Stimulated activated CD4-positive, alpha-beta T cell treated with anti-CD3 and anti-CD28 coated beads, Interleukin-1b, Interleukin-23, amount 100 ng/mL, for 1 hour (primary cell): ENCODE measurements at places on chromosomes 5 and 9.

DNA sequence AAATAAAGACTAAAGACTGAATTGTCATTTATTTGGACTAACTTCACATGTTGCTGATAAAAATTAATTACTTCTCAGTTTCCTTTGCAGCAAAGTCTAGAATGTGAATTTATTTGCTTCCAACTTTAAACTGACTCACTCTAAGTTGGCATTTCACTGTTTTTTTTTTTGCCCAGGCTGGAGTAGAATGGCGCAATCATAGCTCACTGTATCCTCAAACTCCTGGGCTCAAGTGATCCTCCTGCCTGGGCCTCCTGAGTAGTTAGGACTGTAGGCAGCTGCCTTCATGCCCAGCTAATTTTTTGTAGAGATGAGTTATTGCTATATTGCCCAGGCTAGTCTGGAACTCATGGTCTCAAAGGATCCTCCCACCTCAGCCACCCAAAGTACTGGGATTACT lies 3.5 kb downstream of the CCNB1 start:
- no peak for DNase-seq

- no peak for DNase-seq
Measured at GRCh38 chr5:100802208-100802607, 100.9 kb downstream of the ST8SIA4 start.

DNA sequence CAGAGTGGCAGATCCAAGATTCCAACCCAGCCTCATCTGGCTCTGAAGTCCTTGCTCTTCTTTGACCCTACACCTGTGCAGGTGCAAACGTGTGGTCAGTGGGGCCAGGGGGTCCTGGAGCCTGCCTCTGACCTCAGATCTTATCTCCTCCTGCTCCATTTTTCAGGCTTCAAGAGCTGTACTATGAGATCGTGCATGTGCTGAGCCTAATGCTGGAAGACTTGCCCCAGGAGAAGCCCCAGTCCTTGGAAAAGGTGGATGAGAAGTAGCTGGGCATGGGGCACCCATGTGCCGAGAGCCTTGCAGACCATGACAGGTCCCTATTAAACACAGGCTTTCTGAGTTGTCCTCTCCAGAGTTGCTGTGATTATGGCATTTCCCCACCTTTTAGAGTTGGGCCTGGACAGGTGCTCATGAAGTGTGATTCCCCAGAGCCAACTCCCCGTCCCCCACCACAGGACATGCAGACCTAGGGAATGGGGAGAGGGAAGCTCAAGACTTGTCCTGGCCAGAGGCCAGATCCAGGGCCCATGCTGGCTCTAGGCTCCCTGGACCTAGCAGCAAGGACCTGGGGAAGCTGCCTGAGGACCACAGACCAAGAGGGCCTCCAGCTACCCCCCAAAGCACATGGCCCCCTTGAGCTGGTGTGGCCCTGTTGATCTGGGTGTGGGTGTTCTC lies 22.5 kb downstream of the PITX1 start:
- no peak for DNase-seq

- DNase-seq: no peak
Measured at GRCh38 chr5:108093186-108093585, 288.7 kb downstream of the FBXL17 start.

DNA sequence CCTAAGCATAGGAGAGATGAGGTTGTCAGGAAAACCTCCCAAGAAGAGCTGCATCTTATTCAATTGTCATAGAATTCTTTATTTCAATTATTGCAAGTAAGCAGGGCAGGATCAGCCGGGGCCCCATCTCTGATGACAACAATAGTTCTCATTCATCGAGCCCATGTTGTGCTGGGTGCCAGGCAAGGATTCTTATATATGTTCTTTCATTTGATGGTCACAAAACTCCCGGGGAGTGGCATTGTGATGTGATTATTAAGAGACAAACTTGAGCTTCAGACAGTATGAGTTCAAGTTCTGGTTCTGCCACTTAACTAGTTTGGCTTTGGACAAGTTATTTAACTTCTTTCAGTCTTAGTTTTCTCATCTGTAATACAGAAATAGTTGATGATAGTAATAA lies 8.5 kb downstream of the FUBP3 start:
- no peak for DNase-seq

DNA sequence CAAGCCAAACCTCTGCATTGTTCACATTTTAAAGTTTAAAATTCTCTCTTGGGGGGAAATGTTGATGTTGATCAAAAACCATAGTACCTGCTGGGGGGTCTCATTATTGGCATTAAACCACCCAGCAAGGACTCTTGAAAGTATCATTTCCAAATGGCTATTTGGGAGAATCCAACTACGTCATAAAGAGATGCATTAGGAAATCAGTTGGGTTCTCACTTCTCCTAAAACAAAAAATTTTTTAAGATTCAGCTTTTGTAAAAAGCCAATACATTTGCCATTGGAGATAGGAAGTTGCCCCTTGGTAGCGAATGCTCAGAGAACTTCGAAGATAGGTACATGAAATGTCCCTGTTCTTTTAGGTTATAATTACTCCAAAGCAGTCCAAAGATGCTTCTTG lies 96.4 kb downstream of the GNAQ start:
- no peak for DNase-seq

DNA sequence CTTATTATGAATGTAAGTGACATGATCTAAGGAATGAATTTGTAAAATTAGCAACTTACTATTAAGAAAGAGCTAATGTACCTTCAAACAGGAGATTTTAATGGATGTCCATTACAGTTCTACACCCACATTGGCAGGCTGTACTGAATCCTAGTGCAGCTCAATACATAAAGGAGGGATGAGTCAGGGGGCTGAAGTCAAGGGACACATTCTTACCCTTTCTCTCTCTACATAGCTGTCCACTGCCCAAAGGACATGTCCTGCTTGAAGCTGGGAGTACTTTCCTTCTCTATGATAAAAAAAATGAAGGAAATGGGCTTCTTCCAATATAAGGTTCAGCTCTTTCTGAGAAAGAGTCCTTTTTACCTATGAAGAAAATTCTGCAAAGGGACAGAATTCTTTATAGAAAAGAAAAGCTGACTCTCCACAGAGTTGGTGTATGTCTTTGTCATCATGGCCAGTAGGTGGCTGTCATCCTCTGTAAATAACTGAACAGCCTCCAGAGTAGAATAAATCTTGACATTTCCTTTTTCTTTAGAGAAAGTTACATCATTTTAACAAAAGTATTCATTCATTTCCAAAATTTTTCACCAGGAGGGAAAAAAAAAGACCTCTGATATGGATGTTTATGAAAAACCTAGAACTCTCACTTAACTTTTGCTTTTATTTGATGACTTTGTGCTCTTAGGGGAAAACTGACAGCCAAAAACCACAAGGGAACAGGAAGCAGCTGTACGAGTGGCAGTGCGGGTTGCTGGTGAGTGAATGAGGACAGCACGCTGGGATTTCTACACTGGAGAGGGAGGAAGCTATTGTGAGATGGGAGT lies 13.1 kb upstream of the IFNA14 start:
- no peak for DNase-seq

- DNase-seq: no peak
Measured at GRCh38 chr5:132243366-132243977, 14.0 kb upstream of the PDLIM4 start.

- no peak for DNase-seq
Measured at GRCh38 chr9:2697492-2697891, 19.8 kb upstream of the KCNV2 start.

DNA sequence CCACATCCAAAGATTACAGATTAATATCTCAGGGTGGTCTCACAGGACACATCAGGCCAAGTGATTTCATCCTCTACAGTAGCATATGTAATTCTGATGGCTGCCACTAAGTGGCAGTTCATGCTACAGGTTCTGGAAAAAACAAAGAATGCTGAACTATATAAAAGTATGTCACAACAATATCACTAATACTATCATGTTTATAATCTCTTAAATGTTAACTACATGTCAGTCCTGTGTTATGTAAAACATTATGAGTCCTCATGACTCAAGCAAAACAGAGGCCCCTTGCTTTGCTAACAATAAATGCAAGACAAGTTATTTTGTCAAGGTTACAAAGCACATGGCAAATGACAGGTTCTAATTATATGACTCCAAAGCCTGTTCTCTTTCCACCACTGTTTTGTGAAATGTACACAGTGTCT lies 233.2 kb downstream of the FBXL17 start:
- no peak for DNase-seq

DNA sequence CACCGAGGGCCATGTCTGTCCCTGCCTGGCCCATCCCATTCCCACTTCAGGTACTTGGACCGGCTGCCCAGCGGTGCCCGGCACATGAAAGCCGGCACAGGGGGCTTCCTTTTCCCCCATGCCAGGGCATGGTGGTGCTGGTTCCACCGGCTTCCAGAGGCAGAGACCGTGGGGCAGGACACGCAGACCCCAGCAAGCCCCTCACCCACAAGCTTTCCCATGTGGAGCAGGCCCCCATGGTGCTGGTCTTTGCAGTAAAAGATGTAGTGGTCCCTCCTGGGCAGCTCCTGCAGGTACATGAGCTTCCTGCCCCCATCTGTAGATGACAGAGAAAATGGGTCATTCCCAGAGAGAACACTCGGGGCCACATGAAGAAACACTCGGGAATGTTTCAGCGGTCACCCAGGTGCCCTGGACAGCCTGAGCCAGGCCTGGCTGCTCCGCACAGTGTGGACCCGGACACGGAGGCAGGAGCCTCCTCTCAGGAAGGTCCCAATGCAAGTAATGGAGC lies 2.0 kb downstream of the OBP2B start:
- no peak for DNase-seq

DNA sequence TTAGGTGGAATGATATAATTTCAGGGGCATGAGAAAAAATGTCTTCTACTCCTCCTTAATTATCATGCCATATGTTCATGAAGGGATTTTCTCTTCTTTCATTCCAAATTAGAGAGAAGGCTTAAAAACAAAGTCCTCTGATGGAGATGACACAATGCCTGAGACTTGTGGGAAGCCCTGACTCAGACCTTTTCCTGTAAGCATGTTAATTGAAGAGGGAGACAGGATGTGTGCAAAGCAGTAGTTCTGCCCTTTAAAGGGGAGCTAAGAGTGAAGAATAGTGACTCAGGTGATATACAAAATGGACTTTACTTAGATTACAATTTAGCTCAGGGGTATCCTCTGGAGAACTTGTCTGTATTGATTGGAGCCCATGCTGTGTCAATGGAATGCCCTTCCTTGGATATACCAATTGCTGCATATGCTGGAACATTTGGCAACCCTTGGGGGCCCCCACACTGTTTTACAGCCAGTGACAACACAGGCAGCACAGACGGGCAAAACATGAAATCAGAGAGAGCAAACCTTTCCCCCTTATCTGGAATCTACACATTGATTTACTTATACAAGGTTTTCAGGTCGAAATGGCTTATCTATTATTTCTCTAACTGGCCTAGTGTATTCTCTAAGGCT lies 81.3 kb downstream of the IZUMO3 start:
- DNase-seq: no peak

DNA sequence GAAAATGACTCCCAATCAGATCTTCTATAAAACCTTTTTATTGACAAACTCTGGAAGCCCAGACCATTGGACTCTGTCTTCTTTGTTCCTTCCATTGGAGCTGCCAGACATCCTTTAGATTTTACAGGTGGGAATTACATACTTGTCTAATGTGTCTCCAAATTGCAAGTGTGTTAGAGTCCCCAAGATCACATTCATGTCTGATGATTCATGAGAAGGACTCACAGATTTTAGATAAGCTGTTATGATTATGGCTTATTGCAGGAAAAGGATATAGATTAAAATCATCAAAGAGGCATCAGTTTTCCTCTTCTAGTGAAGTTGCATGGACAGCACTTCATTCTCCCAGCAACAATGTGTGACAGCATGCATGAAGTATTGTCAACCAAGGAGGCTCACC lies 70.4 kb downstream of the MUSK start:
- DNase-seq: no peak
